ENCODE measurements at places on chromosomes 2 and 18. TPM values are rescaled to one million over a fixed set of nuclear protein-coding genes. Genes with fewer than 3 reads are reported as not detected.

The C2orf80 gene
- 0.44 TPM for polyA plus RNA-seq

DNA sequence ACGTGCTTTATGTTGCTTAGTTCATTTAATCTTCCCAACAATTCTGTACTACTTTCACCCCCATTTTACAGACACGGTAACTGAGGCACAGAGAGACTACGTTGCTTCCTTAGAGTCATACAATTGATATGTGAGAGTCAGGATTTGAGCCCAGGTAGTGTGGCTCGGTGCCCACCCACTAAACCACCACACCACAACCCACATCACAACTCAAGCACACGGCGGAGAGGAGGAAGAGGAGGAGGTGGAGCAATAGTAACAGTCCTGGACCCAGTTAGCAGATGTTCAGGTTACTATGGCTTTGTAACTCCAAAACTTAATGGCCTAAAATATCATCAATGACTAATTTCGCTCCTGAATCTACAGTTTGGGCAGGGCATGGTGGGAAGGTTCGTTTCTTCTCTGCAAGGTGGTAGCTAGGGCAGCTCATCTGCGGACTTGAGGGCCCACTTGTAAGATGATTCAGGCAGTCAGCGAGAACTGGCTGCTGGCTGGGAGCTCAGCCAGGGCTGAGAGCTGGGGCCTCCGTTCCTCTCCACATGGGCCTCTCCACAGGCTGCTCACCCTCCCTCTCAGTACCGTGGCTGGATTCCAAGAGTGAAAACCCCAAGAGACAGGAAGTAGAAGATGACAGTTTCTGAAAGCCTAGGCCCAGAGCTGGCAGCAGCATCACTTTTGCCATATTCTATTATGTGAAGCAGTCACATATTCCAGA lies 167.1 kb downstream of the ZFP36L2 start:
- no peak for DNase-seq

DNA sequence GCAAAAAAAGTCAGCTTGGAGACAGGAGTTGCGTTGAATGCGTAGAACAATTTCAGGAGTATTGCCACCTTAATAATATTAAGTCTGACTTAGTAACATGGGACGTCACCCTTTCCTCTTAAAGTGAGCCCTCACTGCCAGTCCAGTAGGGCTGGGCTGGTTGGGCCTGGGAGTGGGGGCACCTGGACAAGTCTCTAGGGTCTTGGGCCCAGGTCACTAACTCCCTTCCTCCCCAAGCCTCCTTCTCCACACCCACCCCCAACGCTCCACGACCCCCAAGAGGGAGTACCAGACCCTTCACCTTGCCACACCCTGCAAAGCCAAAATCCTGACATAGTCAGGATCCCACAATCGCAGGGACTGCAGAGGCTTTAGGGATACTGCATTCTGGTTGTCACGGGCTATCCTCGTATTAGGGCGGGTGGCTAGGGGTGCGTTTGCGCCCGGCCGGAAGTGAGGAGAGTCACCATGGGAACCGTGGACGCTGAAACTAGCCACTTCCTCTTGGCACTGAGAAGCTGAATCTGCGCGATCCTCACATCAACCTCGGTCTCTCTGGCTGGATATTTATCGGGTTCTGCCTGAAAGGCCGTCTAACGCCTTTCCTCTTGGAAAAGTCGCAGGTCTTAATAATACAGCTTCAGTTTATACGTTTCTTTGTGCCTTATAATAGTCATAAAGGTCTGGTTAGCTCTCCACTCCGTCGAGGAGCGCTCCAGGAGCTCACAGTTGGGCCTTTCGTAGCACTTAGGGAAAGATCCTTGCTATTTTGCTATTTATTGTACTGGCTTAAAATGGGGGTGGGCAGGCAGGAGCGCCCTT lies 10.3 kb upstream of the CXXC1 start:
- DNase-seq = peak; percentile 68

- DNase-seq = no peak
These were observed 80.3 kb downstream of the ST6GAL2 start for GRCh38 chr2:106805716-106806115.

DNA sequence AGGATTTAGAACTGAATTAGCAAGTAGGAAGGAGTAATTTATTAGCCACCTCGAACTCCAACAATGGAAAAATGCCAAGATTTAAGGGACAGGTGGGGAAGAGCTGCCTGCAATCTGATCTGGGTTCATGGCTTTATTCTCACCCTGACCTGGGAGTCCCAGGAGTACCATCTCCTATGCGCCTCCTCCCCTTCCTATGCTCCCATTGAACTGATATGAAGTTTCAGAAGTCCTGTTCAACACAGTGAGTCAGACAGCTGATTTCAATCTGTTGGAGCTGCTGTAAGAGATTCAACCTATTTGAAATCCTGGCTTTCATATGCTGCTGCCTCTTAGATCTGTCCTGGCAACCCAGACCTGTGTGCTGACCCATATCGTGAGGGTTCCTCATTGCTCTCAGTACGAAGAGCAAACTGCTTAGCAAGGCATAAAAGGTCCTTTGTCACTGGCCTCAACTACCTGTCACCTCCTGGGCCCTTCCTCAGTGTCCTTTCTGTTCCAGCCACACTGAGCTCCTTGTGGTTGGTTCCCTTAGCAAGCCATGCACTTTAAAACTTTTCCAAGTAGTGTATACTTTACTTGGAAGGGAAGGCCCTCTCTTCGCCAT lies 15.9 kb upstream of the CD28 start:
- DNase-seq = no peak

GRCh38 chr18:42614619-42615293 lies 500.7 kb downstream of the RIT2 start:
- DNase-seq = no peak

DNA sequence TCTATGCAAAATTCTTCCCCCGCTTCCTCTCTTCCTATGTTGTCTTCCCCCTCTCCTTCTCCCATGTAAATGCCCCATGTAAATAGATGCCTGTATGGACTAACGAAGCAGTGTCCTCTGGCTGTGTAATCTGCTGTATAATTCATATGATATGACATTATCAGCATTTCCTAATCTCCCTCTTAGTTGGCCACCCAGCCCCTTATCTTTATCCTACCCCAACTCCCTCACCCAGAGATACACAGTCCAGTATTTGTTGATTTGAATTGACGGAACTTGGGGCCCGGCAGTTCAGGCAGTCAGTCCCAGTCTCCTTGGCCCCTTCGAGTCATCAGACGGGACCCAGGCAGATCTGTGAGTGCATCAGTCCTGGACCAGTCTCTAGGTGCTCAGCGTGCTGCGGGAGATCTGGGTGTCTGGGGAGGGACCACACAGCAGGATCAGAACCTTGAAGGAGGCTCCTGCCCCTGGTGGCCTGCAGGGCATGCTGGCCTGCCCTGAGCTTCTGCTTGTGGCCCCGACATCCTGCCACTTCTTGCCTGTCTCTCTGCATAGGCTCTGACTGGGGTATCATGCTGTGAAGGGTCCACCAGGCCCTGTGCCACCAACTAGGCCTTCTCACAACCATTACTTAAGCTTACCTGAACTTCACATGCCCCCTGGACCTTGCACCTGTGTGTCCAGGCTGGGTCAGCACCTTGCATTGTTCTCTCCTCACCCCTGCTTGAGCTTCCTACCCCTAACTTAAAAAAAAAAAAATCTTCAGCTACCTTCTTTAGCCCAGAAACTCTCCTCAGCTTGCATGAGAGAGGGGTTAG lies 88.1 kb upstream of the ATL2 start:
- no peak for DNase-seq
